ENCODE measurements at places on chromosomes 11 and 22.

GRCh38 chr11:44290208-44290607 lies 19.7 kb downstream of the ALX4 start:
- DNase-seq: no peak

GRCh38 chr22:42236848-42237247 lies 33.6 kb downstream of the TCF20 start:
- no peak for DNase-seq

GRCh38 chr22:28429711-28430110 lies 249.9 kb downstream of the TTC28 start:
- DNase-seq: no peak

- DNase-seq: no peak
Observed at GRCh38 chr22:40477683-40478337, 107.4 kb downstream of the SGSM3 start.

DNA sequence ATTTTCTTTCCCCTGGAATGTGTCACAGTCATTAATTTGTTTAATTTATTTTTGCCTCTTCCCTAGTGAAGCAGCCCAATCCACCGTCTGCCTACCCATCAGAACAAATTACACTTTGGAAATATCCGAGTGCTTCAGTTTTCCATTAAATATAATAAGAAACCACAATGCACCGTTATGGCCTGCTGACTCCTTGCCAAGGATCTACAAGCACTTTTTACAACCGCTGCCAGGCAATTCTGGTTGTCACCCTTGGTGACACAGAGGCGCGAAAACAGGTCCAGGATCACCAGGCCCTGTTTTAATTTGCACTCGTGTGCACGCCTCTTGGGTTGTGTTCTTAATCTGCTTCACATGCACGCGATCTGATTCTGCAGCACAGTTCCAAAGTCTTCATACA lies 43.9 kb downstream of the KIRREL3 start:
- no peak for DNase-seq
